DMS 273 treated with DMSO at 0.1 percent for 48 hours (cell line): ENCODE measurements at places on chromosomes 12 and 14.

DNA sequence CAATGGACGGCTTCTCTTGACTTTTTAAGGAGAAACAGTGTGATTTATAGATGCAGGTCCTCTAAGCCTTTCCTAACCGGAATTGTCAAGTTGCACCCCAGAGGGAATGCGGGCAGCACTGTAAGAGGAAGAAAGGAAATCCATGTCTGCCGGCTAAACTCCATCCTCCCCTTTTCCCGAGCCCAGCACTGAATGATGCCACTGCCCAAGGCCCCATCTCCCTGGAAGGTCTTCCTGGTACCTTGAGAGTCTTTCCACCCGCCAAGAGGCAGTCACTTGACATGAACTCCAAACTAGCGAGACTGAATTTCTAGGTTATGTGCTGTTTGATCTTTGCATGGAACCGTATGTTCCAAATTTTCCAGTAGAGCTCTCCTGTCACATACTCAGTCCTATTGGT is 313.4 kb upstream of the FKBP4 start:
- no peak for DNase-seq

- no peak for DNase-seq
Observed at GRCh38 chr12:110039085-110039807, 9.1 kb downstream of the C12orf76 start.

DNA sequence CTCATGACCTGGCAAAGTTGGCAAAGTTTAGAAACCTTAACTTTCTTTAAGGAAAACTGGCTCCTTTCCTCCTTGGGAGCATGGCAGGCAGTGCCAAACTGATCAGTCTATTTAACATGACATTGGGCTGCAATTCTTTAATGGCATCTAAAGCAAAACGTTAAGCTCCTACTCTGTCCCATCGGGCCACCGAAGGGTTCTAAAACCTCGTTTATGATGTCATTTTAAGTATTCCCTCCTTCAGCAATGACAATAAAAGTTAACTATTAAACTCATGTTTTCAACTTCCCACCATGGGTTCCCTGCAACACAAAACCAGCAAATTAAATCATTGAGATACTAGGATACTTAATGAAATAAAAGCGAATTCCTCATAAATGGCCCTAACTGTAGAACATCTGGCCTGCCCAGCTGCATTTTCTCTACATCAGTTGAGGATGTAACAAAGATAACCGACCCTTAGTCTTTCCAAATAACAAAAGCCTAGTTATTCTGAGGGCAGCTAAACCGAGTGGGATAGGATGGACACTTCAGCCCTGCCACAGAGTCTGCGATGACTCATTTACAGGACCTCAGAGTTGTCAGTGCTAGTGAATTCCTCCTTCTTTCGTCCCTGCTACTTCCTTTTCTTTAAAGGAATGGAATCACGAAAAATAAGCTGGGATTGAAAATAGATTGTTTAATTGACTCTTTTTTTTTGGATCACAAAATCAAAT is 34.5 kb upstream of the RIC8B start:
- DNase-seq: no peak

DNA sequence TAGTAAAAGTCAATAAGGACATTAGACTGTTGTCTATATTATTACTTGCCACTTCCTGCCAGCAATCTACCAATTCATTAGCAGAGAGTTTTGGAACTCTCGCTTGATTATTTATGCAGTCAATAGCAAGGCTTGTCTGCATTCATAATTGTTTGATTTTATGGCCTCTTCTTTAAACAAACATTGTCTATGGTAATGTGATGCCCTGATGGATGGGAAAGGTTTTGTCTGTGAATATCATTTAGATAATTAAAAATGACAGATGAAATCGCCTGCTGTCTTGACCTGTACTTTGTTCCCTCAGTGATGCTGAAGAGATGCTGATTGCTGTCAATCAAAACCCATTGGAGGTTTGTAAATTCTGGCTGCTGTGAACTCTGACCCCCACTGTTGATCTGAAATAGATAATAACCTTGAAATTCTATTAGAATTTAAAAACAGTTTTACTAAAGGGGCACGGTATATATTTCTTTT is 455.3 kb downstream of the NPAS3 start:
- DNase-seq: no peak

DNA sequence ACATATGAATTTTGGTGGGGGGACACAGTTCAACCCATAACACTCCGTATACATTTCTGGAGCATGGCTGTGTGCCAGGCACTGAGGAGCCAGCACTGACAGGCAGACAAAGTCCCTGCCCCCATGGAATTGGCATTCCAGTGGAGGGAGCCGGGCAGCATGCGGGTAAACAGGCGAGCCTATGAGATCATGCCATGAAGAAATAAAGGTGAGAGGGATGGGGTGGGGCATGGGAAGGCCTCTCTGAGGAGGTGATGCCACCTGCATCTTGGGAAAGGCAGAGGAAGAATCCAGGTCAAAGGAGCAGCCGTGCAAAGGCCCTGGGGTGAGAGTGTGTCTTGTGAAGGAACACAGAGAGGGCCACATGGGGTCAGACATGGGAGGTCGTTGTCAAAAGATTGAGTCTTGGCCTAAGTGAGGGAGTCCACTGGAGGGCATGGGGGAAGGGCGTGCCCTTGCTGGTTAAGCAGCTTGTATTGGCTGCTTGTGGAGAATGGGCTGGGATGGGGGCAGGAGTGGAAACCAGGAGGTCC is 3.6 kb downstream of the OTUB2 start:
- no peak for DNase-seq

- DNase-seq: no peak
Observed at GRCh38 chr14:102731871-102732800, 45.1 kb upstream of the TRAF3 start.

DNA sequence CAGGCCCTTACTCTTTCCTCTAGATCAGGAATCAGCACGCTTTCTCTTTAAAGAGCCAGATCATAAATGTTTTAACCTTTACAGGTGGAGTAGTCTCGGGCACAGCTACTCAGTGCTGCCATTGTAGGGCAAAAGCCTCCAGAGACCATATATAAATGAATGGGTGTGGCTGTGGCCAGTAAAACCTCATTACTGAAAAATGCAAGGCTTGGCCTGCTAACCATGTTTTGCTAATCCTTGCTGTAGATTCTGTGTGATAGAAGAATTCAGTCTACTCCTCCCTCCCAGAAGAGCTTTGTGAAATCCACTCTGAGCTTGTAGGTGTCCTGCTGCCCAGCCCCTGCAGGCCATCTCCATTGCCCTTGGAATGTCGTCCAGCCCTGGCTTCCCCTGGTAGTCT is 58.1 kb downstream of the HSP90AA1 start:
- DNase-seq: no peak

- no peak for DNase-seq
Observed at GRCh38 chr12:8033153-8034044, 883 bp downstream of the FOXJ2 start.

GRCh38 chr12:89228491-89228890 is 123.8 kb downstream of the DUSP6 start:
- no peak for DNase-seq

GRCh38 chr12:68508576-68508975 is 102.1 kb upstream of the RAP1B start:
- DNase-seq: no peak

DNA sequence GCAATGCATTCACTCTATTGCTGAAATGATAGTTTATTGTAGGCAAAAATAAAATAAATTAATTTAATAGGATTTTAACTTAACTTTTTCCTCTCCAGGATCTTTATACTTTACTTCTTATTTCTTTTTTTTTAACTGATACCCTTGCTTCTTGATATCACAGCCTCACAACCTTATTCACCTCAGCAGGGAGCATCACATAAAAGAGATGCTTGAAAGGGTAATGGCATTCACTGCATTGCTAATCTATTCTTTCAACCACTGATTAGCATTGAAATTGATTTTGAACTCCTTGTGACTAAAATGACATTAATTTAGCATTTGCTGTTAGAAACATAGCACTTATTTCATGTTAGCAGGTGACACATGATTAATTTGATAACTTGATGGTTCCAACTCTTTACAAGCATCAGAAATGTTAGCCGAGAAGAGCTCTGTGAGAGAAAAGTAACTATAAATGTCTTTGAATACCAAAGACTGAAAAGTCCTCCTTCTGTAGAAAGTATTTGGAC is 689.5 kb upstream of the MGAT4C start:
- DNase-seq: no peak

DNA sequence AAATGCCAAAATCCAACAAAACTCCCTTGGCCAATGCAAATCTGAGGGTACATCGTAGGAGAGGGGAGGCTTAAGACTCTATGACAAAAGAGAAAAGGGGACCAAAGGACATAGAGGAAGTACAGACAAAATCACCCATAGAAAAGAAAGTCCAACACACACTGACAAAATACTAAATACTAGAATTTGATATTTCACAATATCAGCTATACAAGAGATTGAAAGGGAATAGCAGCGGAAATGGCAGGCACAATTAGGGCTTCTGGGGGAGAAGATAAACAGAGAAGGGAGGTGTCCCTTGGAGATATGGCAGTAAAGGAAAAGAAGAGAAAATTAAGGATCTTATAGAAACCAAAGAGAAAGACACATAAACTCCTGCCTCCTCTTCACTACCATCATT is 29.0 kb downstream of the ATP2B1 start:
- no peak for DNase-seq

- no peak for DNase-seq
Observed at GRCh38 chr14:101879529-101880336, 84.6 kb upstream of the DYNC1H1 start.
